Panc1 (cell line): ENCODE measurements at places on chromosomes 12 and 14.

GRCh38 chr14:93892923-93893558, 34.1 kb upstream of the FAM181A start:
- H3K36me3 ChIP-seq: no peaks in the 10 kb centered on the region
- no peaks in the 10 kb centered on the region for H3K27me3 ChIP-seq
- no peak overlapping the region for H3K27ac ChIP-seq
- no peaks in the 10 kb centered on the region for H3K4me1 ChIP-seq
- H3K4me3 ChIP-seq: no peak overlapping the region
- peak; percentile 41 for DNase-seq

DNA sequence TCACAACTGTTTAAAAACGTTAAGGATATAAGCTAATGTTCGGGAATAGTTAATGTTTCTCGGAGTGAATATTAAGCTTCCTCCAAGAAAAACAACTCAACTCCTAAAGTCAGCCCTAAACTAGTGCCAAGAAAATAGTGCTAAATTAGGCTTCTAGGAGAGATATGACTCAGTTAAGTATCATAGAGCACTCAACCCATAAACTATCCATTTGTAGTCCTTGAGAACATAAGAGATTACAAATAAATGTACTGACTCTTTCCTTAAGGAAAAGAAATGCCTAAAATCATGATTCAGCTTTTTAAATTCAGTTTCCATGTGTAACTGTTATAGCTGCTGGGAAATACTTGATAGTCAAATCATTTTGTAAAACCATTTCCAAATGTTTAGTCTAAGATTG, 117.1 kb downstream of the HMGA2 start:
- peak overlapping the region; percentile 85 for H3K27ac ChIP-seq
- no peaks in the 10 kb centered on the region for H3K27me3 ChIP-seq
- DNase-seq: no peak
- no peak overlapping the region for H3K4me3 ChIP-seq

GRCh38 chr14:93112891-93113677, 2.6 kb downstream of the ITPK1 start:
- peak; percentile 45 for DNase-seq
- peak overlapping the region; percentile 23; the same call in 1 of the 2 replicates for H3K4me3 ChIP-seq
- no peaks in the 10 kb centered on the region for H3K27me3 ChIP-seq
- no peaks in the 10 kb centered on the region for H3K36me3 ChIP-seq
- peaks cover 9% of the 10 kb centered on the region for H3K4me1 ChIP-seq

DNA sequence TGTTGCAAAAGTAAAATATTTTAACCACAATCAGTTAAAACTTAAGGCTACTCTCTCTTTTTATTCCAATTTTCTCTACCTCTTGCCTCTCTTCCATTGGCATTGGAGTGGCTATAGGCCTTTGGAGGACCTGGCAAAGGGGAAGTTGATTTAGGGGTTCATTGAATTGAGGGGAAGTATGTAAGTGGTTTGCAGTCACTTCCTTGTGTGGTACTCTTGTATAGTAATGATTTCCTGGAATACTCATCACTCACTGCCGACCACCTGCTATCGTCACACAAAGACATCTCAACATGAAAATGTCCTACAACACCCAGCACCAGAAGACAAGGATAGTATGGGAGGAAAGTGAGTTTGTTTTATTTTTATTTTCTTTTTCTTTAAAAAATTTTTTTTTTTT, 45.7 kb upstream of the CPM start:
- no peak overlapping the region for H3K4me3 ChIP-seq
- no peaks in the 10 kb centered on the region for H3K36me3 ChIP-seq
- no peak for DNase-seq
- H3K27ac ChIP-seq: no peak overlapping the region
- no peaks in the 10 kb centered on the region for H3K27me3 ChIP-seq

DNA sequence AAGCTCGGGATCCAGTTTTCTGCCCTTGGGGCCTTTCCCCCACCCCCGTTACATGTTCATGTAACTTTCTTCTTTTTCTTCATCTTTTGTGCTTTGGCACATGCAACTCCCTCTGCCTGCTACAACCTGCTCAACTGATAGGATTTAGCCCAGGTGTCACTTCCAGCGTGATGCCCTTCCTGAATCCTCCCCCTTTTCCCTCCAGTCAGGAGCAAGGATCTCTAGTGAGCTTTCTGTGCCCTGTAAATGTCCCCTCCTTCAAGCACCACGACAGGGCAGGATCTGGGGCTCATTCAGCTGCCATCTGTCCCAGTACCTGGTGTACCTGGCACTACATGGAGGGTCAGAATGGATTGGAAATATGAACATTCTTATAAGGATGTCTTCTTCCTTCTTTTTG, 15.3 kb downstream of the PELI2 start:
- no peak overlapping the region for H3K27ac ChIP-seq
- H3K27me3 ChIP-seq: peaks cover 7% of the 10 kb centered on the region
- no peak overlapping the region for H3K4me3 ChIP-seq
- H3K36me3 ChIP-seq: no peaks in the 10 kb centered on the region
- no peaks in the 10 kb centered on the region for H3K4me1 ChIP-seq

GRCh38 chr14:58638231-58639197, 752 bp downstream of the DACT1 start:
- no peak for DNase-seq
- H3K4me3 ChIP-seq: peak overlapping the region; percentile 49
- H3K36me3 ChIP-seq: no peaks in the 10 kb centered on the region
- H3K27ac ChIP-seq: no peak overlapping the region
- H3K27me3 ChIP-seq: peaks cover 20% of the 10 kb centered on the region
- H3K4me1 ChIP-seq: no peaks in the 10 kb centered on the region
